ENCODE measurements at places on chromosomes 7 and 10. TPM values are rescaled to one million over a fixed set of nuclear protein-coding genes. Genes with fewer than 3 reads are reported as not detected.

IFRD1 gene
- 48.9 TPM for total RNA-seq

LRRD1 gene
- total RNA-seq = not detected

NUTM2B gene
- total RNA-seq = 0.30 TPM

NKX1-2 gene
- not detected for total RNA-seq

TBL2 gene
- 30.6 TPM for total RNA-seq

Measured in activated CD4-positive, alpha-beta T cell treated with anti-CD3 and anti-CD28 coated beads for 36 hours (primary cell).